ENCODE measurements at places on chromosomes 2 and 18.

DNA sequence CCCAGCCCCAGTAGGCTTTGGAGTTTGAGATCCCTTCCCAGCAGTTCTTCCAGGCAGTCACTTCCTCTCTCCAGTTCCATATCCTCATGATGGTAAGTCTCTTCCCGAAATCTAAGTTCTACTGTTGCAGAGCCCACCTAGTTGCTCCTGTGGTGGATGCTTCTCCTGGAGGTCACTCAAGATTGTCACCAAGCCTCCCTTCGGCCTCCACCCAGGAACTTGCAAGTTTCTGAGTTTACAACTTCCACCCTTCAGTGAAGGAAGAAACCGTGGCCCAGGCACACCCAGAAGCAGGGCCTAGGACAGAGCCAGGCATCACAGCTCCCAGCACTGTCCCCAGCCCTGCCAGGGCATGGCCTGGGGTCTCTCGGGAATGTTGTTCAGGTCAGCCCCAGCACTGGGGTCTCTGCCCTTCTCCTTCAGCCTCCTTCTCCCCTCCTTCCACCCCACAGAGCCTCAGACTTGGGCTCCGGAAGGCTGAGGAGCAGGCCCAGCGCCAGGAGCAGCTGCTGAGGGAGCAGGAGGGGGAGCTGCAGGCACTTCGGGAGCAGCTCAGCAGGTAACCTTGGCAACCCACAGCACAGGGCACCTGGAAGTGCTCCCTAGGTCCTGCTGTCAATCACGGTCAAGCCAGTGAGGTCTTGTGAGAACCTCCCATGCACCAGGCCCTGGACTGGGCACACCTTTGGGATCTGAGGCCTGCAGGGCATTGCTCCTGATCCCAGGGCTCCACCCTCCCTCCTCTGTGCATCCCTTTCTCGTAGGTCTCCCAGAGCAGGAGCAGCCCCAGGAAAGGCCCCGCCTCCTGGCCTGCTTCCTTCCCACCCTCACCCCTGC lies 7.1 kb downstream of the RUFY4 start:
- no peak for DNase-seq

DNA sequence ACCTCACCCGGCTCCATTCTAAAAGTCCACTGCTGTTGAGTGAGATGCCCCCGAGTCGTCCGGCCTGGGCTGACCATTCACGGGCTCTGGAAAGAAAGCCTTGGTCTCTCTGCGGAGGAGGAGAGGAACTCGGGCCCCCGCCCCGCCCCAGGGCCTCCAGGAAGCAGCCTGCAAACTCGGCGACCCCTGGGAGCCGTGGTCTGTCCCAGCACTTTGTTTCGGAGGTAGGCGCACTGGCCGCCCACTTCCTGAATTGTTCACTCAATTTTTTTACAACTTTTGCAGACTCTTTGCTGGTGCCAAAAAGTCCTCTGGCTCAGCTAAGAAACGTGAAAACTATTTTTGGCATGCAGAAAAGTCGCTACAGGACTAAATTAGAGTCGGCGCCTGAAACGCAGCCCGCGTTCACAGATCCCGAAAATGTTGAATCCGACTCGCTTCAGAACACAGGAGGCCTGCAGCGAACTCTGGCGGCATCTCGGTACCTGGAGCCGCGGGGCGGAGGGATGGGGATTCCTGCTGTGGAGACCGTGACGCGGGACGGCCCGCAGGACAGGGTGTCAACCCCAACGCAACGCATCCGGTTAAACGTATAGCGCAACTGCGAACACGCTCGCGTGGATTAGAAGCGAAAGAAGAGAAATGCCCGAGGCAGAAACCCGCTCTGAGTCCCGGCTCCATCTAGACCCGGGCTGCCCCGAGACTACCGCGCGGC lies 1.5 kb downstream of the PXDN start:
- DNase-seq, result no peak

- DNase-seq, result no peak
Measured at GRCh38 chr2:100964222-100964621, 37.9 kb upstream of the RPL31 start.

- no peak for DNase-seq
Measured at GRCh38 chr18:5964996-5965395, 69.7 kb upstream of the TMEM200C start.

DNA sequence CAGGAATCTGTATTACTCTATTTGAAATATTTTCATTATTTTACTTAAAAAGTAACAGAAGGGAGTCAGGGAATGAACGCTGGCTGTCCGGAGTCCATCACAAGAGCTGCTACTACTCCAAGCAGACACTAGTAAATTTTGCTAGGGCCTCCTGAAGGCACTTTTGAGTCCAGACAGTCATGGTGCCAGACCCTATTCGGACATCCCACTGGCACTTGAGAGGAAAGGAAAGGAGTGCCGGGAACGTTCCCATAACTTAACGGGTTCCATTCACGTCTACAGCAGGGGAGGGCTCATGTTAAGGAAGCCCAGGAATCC lies 563 bp upstream of the GMCL1 start:
- DNase-seq, result no peak
